Cortex of kidney (tissue), 1 donor: ENCODE measurements at places on chromosomes 4 and X.

DNA sequence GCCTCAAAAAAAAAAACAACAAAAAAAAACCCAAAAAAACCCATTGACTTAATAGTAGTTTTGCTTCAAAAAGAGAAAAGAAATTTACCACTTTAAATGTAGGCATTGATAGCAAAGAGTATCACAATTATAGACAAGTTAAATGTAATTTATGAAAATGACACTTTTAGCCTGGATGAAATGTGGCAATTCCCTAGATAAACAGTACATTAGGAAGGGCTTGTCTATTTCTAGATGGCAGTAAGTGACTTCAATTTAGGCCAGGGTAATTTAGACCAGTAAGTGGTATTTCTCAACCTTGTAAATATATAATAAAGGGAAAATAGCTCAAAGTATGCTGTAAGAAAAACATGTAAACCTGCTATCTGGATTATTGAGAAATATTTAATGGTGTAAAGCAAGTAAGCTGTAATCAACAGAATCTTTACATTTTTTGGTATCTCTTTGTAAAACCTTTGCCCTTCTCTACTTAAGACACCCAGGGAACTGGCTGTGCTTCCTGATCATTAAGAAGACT lies 103.7 kb upstream of the RAPGEF2 start:
- DNase-seq: no peak

DNA sequence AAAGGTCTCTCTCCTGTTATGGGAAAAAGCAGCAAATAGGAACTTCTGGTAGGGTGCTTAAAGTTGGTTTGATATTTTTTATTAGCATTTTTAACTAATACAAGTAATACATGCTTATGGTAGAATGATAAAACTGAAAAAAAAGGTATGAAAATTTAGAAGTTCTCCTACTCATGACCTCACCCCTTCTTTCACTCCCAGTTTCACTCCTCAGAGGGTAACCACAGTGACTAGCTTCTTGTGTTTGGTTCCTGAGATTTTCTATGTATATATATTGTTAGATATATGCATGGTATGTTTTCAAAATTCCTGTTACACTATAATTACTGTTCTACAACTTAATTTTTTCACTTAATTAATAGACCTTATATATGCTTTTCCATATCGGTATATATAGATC lies 66.5 kb downstream of the AR start:
- DNase-seq: no peak

- no peak for DNase-seq
Observed at GRCh38 chr4:82268050-82268825, 105.6 kb downstream of the HNRNPD start.

GRCh38 chr4:118348886-118349285 lies 3.9 kb downstream of the PRSS12 start:
- DNase-seq: no peak

DNA sequence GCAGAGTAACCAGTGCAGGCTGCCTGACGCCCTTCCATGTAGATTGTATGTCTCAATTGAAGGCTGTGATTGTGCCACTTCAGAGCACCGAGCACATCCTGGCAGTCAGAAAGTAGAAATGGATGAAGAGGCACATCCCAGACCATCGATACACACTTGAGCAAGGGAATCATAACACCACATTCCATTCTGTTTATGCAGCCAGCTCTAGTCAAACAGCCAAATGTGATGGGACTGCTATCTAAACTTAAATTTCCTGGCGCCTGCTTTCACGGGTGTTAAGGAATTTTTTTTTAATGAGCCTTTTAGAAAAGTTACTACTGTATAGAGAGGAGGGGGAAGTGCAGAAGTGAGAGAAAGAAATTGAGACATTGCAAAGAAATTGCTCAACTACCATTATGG lies 84.4 kb downstream of the PPARGC1A start:
- DNase-seq: no peak

DNA sequence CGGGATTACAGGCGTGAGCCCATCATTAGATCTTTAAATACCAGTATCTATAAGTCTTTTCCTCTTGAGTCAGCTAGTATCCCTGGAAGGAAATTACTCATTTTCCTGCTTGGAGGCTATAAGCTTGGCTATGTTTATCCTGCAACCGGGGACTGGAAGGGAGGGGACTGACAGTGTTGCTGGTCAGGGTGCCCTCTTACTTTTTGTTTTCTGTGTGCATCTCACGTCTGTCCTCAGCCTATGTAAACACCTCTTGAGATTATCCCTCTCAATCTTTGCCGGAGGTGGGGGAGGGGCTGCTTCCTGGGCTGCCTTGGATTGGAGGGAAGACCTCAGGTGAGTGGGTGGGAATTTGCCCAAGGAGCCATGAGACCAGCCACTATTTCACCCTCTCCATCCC lies 37.0 kb downstream of the HTT start:
- no peak for DNase-seq

DNA sequence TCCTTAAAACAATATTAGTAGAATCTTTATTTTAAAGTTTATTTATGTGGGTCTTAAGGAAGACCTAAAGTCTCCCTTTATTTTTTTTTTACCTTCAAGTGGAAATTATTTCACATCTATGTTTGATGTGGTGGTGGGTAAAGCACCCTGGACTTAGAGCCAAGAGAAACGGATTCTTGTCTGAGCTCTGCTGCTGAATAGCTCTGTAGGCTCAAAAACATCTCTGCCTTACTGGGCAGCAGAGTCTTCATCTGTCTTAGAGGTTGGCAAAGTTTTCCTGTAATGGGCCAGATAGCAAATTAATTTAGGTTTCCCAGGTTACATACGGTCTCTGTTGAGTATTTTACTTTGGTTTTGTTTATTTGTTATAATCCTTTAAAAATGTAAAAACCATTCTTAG lies 136.5 kb downstream of the CEP135 start:
- no peak for DNase-seq

- DNase-seq: no peak
Observed at GRCh38 chr4:159029481-159029880, 73.4 kb upstream of the RAPGEF2 start.

DNA sequence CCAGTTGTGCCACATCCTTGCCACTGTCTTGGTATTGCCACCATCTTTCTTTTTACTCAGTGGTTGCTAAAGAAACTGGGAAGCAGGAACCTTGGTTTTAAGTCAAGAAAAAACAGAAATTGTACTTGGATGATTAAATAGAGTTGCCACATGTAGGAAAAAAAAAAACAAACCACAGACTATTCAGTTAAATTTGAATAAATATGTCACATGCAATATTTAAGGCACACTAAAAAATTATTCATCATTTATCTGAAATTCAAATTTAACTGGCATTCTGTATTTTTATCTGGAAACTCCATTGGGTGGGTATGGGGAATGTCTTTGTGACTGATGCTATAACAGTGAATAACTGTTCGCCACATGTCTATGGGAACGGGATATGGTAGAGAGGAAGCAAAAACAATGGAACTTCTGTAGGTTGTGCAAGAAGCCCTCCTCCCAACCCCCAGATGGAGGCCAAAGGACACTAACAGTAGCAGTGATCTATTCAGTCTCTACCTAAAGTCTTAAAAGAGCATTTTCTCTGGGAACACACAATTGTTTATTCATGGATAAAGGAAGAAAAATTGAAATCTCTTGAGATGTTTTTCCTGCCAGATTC lies 57.0 kb upstream of the PLAC8 start:
- no peak for DNase-seq

GRCh38 chrX:16797841-16798240 lies 11.6 kb downstream of the TXLNG start:
- DNase-seq: no peak

DNA sequence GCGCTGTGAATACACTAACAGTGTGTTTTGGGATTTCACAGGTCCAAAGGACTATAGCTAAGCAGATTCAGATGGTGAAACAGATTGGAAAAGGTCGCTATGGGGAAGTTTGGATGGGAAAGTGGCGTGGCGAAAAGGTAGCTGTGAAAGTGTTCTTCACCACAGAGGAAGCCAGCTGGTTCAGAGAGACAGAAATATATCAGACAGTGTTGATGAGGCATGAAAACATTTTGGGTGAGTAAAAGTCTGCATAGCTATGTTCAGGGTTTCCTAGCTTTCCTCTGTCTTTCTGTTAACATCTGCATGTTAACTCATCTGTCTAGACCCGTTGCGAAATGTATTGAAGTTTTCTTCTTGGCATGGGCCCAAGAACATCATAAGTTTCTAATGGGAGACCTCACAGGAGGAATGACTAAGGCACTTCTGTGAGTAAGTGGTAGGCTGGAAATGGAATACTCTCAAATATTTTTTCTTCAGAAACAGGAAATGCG lies 372.1 kb downstream of the BMPR1B start:
- no peak for DNase-seq

DNA sequence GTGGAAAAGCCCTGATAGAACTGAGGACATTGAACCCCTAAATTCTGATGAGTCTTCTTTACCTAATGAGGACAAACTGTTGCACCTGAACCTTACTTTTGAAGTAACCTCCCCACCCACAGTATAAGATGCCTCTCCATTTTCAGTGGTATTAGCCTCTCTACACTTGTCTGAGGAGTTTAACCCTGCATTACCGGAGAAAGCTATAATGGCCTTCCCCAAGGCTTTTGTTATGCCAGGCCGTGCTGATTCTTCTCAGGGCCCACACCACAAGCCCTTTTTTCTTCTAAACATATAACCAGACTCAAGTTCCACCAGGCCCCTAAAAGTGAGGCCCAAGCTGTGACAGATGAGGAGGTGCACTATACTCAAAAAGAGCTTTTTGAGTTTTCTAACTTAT lies 345.8 kb upstream of the GRID2 start:
- no peak for DNase-seq

DNA sequence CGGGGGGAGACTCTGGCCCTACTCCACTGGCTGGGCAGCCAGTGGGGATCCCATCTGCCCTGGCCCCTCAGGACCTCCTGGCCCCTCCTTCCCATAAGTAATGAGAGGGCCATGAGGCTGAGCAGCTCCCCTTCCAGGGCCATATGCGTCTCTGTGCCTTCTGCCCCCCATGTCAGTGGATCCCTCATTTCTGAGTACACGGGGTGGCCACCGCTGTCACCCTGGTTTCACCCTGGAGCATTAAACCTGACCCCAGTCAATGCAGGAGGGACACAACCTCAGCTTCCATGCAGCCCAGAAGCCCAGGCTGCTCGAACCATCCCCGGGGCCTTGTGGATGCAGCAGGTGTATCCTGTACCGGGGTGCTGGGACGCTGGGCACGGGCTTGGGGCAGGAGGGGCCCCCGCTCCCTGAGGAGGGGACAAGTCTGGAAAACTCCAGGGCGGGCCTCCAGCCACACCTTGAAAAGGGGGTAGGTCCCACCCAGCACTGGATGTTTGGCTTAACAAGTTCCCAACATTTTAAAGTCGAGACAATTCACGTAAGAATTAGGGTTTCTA lies 24.2 kb downstream of the ATP5ME start:
- DNase-seq: no peak

DNA sequence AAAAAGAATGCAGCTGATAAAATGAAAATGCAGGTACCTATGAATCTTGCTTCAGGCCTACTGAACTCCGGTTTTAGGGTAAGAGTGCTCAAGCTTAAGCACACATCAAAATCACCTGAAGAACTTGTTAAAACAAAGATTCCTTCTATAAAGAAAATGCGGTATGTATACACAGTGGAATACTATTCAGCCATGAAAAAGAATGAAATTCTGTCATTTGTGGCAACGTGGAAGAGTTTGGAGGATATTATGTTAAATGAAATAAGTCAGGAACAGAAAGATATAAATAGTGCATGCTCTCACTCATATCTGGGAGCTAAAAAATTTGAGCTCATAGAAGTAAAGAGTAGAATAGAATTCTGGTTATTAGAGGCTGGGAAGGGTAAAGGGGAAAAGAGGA lies 14.0 kb upstream of the CHM start:
- DNase-seq: no peak

DNA sequence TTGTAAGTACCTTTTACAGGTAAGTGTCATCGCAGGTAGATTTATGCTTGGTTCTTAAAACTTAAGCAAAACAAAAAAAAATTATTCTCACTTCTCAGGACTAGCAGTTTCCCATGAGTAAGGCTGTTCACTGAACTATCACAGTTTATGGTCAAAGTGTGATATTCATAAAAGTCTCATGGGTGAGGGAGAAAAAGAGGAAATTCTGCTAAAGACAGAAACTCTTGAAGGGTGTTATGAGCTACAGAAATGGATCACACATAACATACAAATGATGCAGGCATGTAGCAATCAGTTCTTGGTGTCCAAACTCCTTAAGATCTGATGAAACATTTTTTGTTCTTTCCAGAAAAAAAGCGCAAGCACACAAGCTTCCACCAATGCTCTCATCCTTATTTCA lies 8.5 kb downstream of the RAB9A start:
- no peak for DNase-seq

DNA sequence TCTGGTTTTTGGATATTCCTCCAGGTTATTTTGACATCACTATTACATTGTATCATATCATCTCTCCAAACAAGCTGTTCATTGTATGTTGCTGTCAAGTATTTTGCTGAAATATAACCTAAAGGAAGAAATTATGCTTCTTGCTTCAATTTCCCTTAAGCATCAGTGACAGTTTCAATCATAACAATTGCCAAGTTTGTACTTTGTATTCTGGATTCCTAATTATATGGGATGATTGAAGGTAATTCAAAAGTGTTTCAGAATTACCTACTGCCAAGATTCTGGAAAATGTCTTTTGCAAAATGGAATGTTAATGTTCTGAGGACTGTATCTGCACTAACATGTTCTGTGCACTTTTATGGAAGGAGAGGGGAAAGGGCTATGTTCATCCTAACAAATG lies 228.7 kb downstream of the PRDM5 start:
- no peak for DNase-seq

DNA sequence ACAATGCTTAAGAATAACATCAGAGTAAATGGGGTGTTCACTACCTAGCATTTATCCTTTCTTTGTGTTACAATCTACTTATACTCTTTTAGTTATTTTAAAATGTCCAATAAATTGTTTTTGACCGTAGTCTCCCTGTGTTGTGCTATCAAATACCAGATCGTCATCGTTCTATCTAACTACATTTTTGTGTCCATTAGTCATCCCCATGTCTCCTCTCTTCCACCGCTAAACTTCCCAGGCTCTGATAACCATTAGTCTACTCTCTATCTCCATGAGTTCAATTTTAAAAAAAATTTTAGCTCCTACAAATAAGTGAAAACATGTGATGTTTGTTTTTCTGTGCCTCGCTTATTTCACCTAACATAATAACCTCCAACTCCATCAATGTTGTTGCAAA lies 381.9 kb downstream of the PRDM5 start:
- DNase-seq: no peak

DNA sequence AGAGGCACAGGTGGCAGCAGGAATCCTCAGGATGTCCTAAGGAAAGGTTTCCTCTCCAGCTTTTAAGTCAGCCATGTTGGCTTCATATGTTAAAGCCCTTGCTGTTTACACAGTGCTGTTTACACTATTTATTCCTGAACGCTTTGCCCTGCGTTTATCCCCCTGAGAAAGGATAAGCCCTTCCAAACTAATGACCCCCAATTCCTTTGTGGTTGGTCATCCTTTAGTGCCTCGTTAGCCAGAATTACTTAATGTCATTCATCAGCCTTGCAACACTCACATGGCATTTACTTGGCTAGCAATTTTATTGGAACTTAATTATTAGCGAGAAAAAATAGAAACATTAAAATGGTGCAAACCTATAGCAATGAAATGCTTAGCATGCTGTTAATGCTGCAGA lies 23.8 kb downstream of the VCX2 start:
- DNase-seq: no peak

GRCh38 chrX:118554511-118554910 lies 58.9 kb downstream of the DOCK11 start:
- no peak for DNase-seq
